ENCODE measurements at places on chromosomes 12 and 14.

- DNase-seq: no peak
Observed at GRCh38 chr12:130456375-130457199, 118.9 kb downstream of the PIWIL1 start.

GRCh38 chr12:22792138-22792537 is 167.2 kb downstream of the ETNK1 start:
- no peak for DNase-seq

GRCh38 chr12:52543985-52544883 is 8.7 kb downstream of the KRT71 start:
- DNase-seq: no peak

DNA sequence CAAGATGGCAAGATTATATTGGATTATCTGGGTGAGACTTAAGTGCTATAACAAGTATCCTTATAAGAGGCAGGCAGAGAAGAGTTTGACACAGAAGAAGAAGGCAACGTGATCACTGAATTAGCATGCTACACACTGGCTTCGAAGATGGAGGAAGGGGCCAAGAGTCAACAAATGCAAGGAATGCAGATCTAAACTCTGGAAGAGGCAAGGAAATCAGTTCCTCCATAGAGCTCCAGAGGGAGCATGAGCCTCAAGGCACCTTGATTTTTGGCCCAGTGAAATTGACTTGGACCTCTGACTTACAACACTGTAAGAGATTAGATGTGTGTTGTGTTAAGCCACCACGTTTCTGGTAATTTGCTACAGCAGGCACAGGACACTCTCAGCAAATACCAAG is 536.4 kb upstream of the SEL1L start:
- no peak for DNase-seq

DNA sequence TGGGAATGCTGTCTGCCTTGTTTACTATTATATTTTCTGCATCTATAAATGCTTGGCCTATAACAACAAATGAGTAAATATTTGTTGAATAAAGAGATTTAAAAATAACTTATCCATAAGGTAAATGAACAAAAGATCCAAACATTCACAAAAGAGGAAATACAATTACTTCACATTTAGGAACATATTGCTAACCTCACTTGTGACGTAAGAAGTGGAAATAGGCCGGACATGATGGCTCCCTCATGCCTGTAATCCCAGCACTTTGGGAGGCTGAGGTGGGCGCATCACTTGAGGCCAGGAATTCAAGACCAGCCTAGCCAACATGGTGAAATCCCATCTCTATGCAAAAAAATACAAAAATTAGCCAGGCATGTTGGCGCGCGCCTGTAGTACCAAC is 25.7 kb upstream of the CKAP4 start:
- no peak for DNase-seq

GRCh38 chr14:72850360-72850759 is 43.5 kb downstream of the DPF3 start:
- DNase-seq: no peak
